Epithelial cell of prostate (primary cell): ENCODE measurements at places on chromosomes 2 and 18.

- no peak for DNase-seq
Observed at GRCh38 chr2:207087046-207087902, 78.5 kb downstream of the KLF7 start.

DNA sequence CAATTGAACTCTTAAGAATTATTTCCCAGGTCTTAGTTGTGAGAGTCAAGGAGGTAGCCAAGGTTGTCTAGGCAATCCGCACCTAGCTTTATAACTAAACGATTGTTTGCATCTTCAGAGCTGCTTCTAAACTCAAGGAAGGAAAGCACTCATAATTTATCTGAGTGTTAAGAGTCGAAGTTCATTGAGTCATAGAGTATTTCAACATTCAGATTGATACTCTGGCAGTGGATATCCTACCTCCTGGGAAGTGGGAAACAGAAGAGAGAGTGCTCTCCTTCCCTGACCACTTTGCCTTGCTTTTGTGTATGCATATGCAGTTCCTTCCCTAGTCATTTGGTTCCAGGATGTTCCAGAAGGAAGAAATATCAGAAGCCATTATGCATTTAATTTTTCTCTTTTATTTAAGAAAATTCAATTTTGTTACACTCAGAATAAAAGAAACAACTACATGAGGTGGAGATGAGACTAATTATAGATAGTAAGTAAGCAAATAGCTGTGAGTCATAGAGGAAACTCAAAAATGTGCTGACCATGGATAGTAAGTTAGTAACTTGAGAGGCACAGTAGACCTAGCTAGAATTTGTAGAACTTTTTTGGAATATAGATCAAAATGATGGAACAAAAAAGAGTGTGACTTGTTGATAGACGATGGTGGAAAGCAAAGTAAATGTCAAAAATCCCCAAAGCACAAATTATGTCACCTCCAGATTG, 35.4 kb upstream of the FSHR start:
- no peak for DNase-seq

- DNase-seq: no peak
Observed at GRCh38 chr2:206556357-206556949, 85.8 kb upstream of the FAM237A start.

GRCh38 chr2:192877159-192877558, 682.4 kb upstream of the TMEFF2 start:
- DNase-seq: no peak

DNA sequence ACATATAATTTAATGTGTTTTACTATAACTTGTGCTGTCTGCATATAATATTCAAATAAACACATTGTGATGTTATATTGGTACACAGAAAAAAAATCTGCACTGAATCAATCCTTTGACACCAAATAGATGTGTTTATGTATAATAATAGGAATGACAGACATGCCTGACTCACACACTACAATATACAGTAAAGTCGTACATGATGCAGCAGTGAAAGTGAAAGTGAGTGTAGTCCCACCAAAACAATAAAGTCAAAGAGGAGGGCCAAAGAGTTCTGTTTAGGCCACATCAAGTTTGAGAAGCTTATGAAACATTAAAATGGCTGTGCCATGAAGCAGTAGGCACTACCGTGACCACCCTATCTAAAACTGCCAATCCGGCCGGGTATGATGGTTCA, 8.2 kb upstream of the RBM44 start:
- DNase-seq: no peak
